Calu3 (cell line): ENCODE measurements at places on chromosomes 1 and 21. TPM values are rescaled to one million over a fixed set of nuclear protein-coding genes. Genes with fewer than 3 reads are reported as not detected.

Gene AMIGO1
- total RNA-seq = 1.3 and 1.5 TPM in 2 replicates

Gene MMEL1
- 5.6 and 10.9 TPM in 2 replicates for total RNA-seq

Gene SV2A
- total RNA-seq = 0.12 and 0.32 TPM in 2 replicates

Gene ANKRD35
- total RNA-seq = 0.22 TPM in 1 of 2 replicates, not detected in the other

Gene TXLNA
- 58.4 and 62.4 TPM in 2 replicates for total RNA-seq

Gene INKA2
- 0.07 TPM in 1 of 2 replicates, not detected in the other for total RNA-seq

Gene SLAMF6
- not detected in 2 replicates for total RNA-seq

Gene MXRA8
- not detected in 2 replicates for total RNA-seq

Gene LCK
- total RNA-seq = 0.66 and 0.88 TPM in 2 replicates

Gene CD48
- total RNA-seq = not detected in 2 replicates

Gene RGSL1
- not detected in 2 replicates for total RNA-seq

Gene TPM3
- total RNA-seq = 564 and 582 TPM in 2 replicates

Gene SPATA21
- not detected in 2 replicates for total RNA-seq

Gene GBP4
- total RNA-seq = 10.3 and 26.6 TPM in 2 replicates

Gene C4BPB
- 7.5 and 10.2 TPM in 2 replicates for total RNA-seq

Gene TCEA3
- 1.5 and 2.7 TPM in 2 replicates for total RNA-seq

Gene CDC7
- 15.6 and 16.0 TPM in 2 replicates for total RNA-seq

Gene CD1D
- total RNA-seq = 0.76 and 0.86 TPM in 2 replicates

Gene TIAM1
- 15.2 and 18.2 TPM in 2 replicates for total RNA-seq
